Immature natural killer cell (primary cell): ENCODE measurements at places on chromosomes 11 and 22. TPM values are rescaled to one million over a fixed set of nuclear protein-coding genes. Genes with fewer than 3 reads are reported as not detected.
A peak's percentile ranks its signal among the peaks of the same experiment; 100 is the strongest.

DNA sequence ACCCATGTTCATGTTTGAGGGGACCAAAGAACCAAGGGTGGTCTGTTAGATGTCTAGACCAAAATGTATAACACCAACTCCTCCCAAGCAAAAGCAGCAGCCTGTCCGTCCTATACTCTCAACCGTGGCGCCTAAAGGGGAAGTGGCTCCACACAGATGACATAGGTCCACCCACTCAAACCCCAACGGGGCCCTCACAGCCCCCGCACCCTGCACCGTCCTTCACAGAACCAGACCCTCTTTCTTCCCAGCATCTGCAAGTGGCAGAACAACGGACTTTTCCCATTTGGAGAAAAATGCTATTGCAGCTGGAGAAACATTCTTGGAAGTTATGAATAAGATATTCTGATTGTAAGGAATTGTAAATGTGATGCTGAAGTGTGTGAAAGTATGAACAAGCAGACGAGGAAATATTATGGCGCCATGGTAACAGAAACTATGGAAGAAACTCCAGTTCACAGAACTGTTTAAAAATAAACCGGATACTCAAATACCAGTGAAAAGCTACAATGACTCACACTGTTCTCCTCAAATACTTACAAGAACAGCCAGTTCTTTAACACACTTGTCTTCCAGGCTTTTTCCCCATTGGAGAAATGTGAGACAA is 76.5 kb upstream of the ARFGAP3 start:
- H3K36me3 ChIP-seq, result peaks cover 2% of the 10 kb centered on the region
- peak overlapping the region; percentile 7 for H3K27ac ChIP-seq
- no peak overlapping the region for H3K4me3 ChIP-seq
- DNase-seq, result peak; percentile 9

DNA sequence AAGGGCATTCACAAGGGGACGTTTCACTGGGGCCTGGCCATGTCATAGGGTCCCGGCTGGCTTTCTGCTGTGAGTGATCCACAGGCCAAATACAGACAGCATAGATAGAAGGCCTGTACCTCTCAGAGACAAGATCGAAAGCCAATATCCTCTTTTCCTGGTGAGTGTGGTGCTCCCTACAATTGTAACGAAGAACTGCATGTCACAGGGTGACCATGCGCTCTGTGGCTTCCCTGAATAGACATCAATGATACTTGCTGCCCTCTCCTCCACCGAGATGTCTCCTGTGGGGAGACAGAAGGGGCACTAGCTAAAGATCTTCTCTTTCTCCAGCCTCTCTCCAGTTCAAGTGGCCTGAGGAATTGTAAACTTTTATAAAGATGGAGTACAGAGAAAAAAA is 226.1 kb upstream of the POU2AF2 start:
- no peak overlapping the region for H3K27ac ChIP-seq
- H3K4me3 ChIP-seq, result no peak overlapping the region
- DNase-seq, result no peak
- no peaks in the 10 kb centered on the region for H3K36me3 ChIP-seq

CD44 gene
- 247 TPM for polyA plus RNA-seq

CCDC15 gene
- 2.7 TPM for polyA plus RNA-seq

MRGPRX3 gene
- polyA plus RNA-seq, result not detected

GRCh38 chr11:35553021-35553420 is 27.6 kb upstream of the PAMR1 start:
- no peaks in the 10 kb centered on the region for H3K36me3 ChIP-seq
- peaks cover 18% of the 10 kb centered on the region for H3K27me3 ChIP-seq
- H3K27ac ChIP-seq, result no peak overlapping the region
- H3K4me1 ChIP-seq, result no peaks in the 10 kb centered on the region

DNA sequence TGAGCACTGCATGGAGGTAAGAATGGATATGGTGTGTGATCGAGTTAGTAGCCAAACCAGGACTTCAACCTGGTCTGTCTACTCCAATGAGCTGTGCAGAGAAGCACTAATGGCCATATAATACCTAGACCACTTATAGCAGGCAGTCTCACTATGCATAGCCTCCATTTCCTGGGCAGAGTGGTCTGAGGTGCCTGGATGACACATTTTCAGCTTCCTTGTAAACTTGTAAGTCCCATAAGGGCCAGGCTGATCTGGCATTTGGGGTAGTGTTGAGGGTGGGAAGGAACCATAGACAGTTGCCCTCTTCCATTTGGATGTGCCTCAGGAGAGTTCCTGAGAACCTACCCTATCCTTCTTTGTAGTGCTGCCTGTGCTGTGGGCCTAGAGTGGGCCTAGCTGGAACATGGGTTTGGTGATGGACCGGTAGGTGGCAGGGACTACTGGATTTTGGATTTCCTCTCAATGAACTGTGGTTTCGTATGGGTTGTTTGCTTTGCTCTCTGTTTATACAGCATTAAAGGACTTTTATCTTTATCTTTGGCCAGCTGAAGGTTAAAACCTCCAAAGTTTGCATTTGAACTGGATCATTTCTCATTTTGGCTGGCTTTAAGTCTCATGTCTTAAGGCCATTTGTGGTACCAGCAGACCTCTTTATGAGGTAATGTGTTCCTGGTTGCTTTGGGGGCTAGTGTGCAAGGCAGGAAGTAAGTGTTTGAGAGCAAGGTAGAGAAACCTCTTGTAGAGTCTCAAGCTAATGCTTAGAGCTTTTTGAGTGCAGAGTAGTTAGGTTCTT is 86.9 kb downstream of the STIM1 start:
- peaks cover 91% of the 10 kb centered on the region for H3K4me1 ChIP-seq
- H3K27ac ChIP-seq, result peak overlapping the region; percentile 89
- H3K27me3 ChIP-seq, result peaks cover 8% of the 10 kb centered on the region
- H3K4me3 ChIP-seq, result peak overlapping the region; percentile 77
- peak; percentile 51 for DNase-seq
- no peaks in the 10 kb centered on the region for H3K36me3 ChIP-seq

DNA sequence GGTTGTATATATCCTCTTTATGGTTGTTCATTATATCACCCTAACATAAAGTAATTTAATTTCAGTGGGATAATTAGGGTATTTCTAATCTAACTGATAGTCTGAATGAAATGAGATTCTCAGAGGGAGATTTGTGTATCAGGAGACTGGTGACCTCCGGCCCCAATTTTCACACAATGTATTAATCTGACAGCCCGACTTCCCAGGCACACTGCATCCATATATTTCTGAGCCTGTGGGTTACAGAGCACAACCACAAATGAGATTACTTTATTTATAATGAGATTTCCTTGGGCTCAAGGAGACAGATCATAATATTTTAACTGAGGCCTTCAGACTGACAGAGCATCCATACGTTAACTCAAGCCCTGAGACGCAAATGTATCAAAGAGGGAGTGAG is 125.9 kb downstream of the RCN1 start:
- H3K36me3 ChIP-seq, result no peaks in the 10 kb centered on the region
- H3K27me3 ChIP-seq, result peaks cover 1% of the 10 kb centered on the region
- H3K4me3 ChIP-seq, result no peak overlapping the region

DNA sequence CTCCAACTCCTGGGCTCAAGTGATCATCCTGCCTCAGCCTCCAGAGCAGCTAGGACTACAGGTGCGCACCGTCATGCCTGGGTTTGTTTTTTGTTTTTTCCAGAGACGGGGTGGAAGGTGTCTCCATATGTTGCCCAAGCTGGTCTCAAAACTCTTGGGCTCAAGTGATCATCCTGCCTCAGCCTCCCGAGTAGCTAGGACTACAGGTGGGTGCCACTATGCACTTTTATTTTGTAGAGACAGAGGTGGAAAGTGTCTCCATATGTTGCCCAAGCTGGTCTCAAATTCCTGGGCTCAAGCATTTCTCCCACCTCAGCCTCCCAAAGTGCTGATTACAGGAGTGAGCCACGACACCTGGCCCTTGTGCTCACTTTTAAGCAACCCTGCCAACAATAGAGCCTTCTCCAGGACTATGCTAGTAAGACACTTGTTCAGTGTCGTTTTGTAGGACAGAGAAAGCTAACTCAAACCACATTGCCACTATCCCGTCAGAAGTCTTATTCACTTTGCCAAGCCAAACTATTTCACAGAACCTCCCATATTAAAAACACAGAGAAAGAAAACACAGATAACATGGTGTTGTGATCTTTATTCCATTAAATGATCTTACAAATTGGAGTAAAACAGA is 9.4 kb upstream of the PLAAT3 start:
- no peak overlapping the region for H3K27ac ChIP-seq
- no peaks in the 10 kb centered on the region for H3K27me3 ChIP-seq
- H3K36me3 ChIP-seq, result peaks cover 5% of the 10 kb centered on the region
- no peak for DNase-seq
- H3K4me3 ChIP-seq, result no peak overlapping the region
- H3K4me1 ChIP-seq, result peaks cover 26% of the 10 kb centered on the region

GRCh38 chr11:66373265-66373664 is 1.7 kb upstream of the SLC29A2 start:
- H3K36me3 ChIP-seq, result no peaks in the 10 kb centered on the region
- peak overlapping the region; percentile 44 for H3K4me3 ChIP-seq
- peaks cover 9% of the 10 kb centered on the region for H3K4me1 ChIP-seq
- H3K27me3 ChIP-seq, result peaks cover 5% of the 10 kb centered on the region
- peak overlapping the region; percentile 60 for H3K27ac ChIP-seq
- no peak for DNase-seq

PHLDA2 gene
- polyA plus RNA-seq, result not detected

GRCh38 chr22:49785841-49786471 is 41.7 kb downstream of the BRD1 start:
- H3K27ac ChIP-seq, result peak overlapping the region; percentile 37
- no peak overlapping the region for H3K4me3 ChIP-seq
- H3K27me3 ChIP-seq, result peaks cover 10% of the 10 kb centered on the region
- H3K36me3 ChIP-seq, result peaks cover 8% of the 10 kb centered on the region

DNA sequence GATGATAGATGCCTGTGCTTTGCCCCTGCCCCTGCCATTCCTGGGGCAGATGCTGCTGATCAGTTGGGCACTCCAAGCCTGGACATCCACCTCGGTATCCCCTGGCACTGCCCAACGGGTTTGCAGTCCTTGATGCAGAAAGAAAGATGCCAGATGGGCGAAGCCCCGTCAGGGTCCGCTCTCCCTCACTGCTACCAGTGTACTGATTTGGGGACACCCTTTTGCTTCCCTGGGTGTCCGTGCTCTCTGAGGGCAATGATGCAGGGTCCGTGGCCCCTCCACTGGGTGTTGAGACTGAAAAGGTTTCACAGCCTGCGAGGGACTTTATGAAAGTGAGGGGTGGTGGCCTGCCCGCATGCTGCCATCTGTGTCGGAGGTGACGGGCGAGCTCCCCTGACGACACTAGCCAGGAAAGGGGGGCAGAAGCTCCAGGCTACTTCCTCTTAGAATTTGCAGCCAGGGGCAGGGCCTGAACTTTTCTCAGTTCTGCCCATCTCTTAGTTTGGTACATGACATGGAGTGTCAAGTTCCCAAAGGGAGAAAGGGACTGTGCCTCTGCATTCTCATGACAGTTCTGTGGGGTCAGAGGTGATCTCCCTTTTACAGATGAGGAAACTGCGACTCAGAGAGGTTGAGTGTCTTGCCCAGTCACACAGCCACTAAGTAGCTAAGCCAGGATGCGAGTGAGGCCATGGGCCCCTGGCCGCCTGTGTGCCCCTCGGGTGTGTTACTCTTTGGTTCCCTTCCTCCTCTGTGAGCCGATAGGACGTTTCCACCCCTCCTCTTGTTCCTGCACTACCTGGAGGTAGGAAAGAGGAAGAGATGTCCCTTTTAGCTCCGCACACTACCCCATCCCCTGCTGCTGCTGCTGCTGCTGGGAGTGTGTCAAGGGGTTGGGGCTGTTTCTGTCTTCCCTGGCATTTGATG is 96.6 kb downstream of the BCR start:
- H3K36me3 ChIP-seq, result peaks cover 18% of the 10 kb centered on the region
- peaks cover 40% of the 10 kb centered on the region for H3K4me1 ChIP-seq
- H3K27ac ChIP-seq, result peak overlapping the region; percentile 98
- DNase-seq, result no peak
- H3K4me3 ChIP-seq, result no peak overlapping the region
- H3K27me3 ChIP-seq, result peaks cover 2% of the 10 kb centered on the region

- H3K4me3 ChIP-seq, result no peak overlapping the region
- H3K4me1 ChIP-seq, result peaks cover 36% of the 10 kb centered on the region
- DNase-seq, result no peak
- no peaks in the 10 kb centered on the region for H3K36me3 ChIP-seq
- peak overlapping the region; percentile 24 for H3K27ac ChIP-seq
Measured at GRCh38 chr11:72217841-72218240, 1.2 kb downstream of the FOLR2 start.

GRCh38 chr11:101726988-101727387 is 143.2 kb upstream of the TRPC6 start:
- H3K27ac ChIP-seq, result no peak overlapping the region
- no peak for DNase-seq
- no peaks in the 10 kb centered on the region for H3K4me1 ChIP-seq
- no peaks in the 10 kb centered on the region for H3K27me3 ChIP-seq
- no peak overlapping the region for H3K4me3 ChIP-seq

TMPRSS5 gene
- polyA plus RNA-seq, result not detected

- no peaks in the 10 kb centered on the region for H3K36me3 ChIP-seq
- no peak for DNase-seq
- peaks cover 9% of the 10 kb centered on the region for H3K4me1 ChIP-seq
- peaks cover 3% of the 10 kb centered on the region for H3K27me3 ChIP-seq
- no peak overlapping the region for H3K27ac ChIP-seq
Measured at GRCh38 chr11:73178681-73179080, 36.6 kb upstream of the FCHSD2 start.

- DNase-seq, result no peak
- no peaks in the 10 kb centered on the region for H3K36me3 ChIP-seq
Measured at GRCh38 chr11:65928667-65929066, 9.4 kb downstream of the DRAP1 start.

RRP8 gene
- 18.3 TPM for polyA plus RNA-seq

DNA sequence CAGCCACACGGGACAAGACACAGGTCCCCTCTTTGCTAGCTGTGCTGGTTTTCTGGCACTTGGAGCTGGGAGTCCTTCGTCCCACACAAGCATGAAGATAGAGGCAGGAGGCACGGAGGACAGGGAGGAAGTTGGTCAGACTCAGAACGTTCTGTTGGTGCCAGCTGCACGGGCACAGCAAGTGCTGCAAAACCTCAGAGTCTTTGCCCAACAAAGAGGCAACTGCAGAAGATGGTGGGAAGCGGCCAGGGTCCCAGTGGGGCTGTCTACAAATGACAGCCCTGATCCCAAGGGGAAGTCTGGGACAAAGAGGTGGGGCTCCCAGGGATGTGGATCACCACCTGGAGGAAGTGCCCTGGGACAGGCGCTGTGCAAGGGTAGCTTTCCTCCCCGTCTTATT is 9.4 kb upstream of the OSM start:
- H3K4me1 ChIP-seq, result peaks cover 28% of the 10 kb centered on the region
- no peak overlapping the region for H3K27ac ChIP-seq
- H3K27me3 ChIP-seq, result peaks cover 1% of the 10 kb centered on the region
- DNase-seq, result no peak

DNA sequence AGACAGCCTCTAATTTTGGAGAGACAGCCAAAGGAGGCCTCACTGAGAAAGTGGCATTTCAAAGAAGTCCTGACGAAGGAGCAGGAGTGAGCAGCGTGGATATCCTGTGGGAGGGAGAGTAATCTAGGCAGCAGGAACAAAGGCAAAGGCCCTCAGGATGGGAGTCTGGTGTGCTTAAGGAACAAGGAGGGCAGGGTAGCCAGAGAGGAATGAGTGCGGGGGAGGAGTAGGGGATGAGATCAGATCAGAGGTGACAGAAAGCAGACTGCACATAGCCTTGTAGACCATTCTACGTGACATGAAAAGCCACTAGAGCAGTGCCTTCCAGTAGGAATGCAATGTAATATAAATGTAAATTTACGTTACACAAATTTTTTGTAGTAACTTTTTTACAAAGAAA is 5.6 kb downstream of the SLC36A4 start:
- H3K27ac ChIP-seq, result no peak overlapping the region
- peaks cover 5% of the 10 kb centered on the region for H3K4me1 ChIP-seq
- H3K4me3 ChIP-seq, result no peak overlapping the region

GRCh38 chr11:22890227-22890626 is 30.0 kb upstream of the CCDC179 start:
- DNase-seq, result no peak
- H3K4me1 ChIP-seq, result no peaks in the 10 kb centered on the region
- H3K4me3 ChIP-seq, result no peak overlapping the region
- H3K27me3 ChIP-seq, result no peaks in the 10 kb centered on the region
- H3K36me3 ChIP-seq, result no peaks in the 10 kb centered on the region
- no peak overlapping the region for H3K27ac ChIP-seq
